ENCODE measurements at places on chromosomes 2 and 18.

- DNase-seq, result no peak
These were observed 54.7 kb upstream of the SLC1A4 start for GRCh38 chr2:64934530-64934929.

DNA sequence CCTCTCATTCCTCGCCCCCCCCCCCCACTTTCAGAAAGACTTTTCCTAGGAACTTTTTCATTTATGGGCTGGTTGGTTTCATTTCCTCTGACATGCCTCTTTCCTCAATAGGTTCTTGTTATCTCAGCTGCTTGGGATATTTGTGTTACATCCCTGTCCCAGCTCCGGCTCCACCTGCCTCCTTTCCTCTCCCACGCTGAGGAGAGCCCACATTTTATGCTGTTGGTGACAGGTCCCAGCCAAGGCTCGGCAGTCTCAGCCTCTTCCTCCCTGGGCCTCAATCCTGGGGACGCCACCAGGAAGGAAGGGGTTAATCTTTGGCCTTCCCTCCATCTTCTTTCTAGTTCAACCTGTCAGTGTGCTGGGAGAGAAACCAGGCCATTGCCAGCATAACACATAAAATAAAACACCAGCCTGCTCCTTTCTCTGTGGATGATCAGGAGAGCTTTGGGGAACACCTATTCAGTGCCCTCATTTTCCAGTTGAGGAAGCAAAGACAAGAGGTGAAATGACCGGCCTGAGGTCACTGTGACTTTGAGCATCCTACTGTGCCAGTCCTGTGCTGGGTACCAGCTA is 216.9 kb upstream of the TNP1 start:
- DNase-seq, result no peak

DNA sequence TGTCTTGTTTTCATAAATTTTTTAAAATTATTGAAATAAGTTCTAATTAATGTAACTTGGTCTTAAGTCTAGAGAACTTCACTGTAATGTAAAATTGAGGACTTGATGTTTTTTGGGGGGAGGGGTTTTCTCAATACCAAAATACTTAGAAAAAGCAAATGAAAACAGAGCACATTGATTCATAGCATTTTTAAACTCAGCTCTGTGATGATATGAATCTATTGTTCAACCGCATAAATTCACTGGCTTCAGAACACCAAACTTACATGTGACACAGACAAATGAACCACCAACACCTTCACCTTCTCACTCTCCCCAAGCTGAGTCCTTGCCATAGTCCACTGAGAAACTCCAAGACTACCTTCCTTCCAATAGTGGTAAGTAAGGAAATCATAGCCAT is 108.2 kb downstream of the ZNF521 start:
- DNase-seq, result no peak

- no peak for DNase-seq
These were observed 56.0 kb upstream of the LRPPRC start for GRCh38 chr2:44051593-44052347.

DNA sequence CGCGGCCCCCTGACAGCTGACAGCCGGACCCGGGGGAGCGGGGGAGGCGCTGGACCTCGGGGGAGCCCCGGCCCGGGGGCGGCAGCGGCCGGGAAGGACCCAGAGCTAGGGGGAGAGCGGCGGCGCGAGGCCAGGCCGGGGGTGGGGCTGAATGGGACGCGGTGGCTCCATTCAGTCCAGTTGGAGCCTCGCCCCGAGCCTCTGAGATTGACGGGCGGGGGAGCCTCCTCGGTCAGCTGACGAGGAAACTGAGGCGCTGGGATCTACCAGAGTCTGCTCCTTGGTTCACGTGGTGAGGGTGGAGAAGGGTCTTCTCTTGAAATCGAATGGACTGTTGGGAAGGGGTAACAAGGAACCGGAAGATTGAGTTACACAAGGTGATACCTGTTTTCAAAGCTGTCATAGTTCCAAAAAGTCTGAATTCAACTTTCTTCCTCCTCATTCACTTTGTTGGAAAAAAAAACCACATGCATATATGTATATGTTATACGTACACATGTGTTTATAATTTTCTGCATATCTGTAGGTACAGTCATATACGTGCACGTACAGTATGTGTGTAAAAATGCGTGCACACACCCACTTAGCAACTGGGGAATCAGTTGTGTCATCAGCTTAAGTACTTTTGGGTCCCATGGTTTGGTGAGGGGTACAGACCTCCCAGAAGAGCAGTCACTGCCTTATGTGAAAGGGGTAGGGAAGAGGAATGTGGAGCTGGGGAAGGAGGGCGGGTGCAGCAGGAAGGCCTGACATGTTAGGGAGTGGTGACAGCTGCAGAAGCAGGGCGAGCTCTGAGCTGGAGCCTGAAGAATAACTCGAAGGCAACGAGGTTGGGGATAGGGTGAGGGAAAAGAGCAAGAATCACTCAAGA is 628 bp downstream of the PPP1R7 start:
- DNase-seq, result no peak

DNA sequence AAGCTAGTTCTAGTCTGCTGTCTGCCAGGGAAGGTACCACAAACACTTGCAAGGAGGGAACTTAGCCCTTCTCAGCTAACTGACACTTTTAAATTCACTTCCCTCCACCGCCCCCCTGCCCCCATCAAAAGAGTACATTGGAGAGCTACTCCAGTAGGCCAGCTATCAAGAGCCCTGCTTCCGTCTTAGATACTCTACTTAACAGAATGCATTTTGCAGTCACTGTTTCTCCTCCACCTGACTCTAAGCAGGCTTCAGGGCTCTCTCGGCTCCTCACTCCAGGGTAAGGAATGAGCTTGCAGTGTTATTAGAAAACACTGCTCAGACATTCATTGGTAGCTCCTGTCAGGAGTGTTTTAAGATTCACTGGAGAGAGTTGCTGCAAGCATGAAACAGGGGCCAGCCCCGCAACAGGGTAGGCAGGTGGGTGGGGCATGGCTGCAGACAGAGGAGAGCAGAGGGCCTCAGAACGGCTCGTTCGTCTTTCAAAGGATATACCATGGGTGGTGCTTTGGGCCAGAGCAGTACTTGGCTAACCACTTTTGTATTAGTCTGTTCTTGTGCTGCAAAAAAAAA is 35.3 kb upstream of the PDCL3 start:
- no peak for DNase-seq

DNA sequence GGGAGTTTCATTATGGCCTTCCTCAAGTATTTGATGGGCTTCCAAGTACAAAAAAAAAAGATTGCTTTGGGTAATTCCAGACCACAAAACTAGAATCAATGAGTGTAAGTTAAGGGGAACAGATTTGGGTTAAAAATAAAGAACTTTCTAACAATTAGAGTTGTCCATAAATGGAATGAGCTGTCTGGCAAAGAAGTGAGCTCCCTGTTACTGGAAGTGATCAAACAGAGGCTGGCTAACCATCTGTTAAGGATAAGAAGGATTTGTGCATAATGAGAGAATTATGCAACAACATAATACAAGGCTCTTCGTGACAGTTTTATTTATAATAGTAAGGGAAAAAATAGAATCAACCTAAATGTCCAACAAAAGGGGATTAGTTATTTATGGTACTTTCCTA is 44.6 kb upstream of the ACVR1 start:
- no peak for DNase-seq

- no peak for DNase-seq
These were observed 963.7 kb upstream of the CDH2 start for GRCh38 chr18:29140590-29140989.

DNA sequence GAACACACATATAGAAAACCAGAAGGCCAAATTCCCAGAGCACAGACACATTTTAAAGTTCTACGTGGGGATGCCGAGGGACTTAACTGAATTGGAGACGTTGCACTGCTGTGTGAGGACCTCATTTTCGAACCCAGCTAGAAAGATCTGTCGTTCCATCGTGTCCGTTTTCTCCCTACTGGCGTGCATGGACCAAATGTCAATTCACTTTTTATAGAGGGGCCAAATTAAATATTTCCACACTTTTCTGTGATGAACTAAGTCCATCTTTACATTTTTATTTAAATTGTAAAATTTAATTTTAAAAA is 692 bp upstream of the TSHZ1 start:
- no peak for DNase-seq

DNA sequence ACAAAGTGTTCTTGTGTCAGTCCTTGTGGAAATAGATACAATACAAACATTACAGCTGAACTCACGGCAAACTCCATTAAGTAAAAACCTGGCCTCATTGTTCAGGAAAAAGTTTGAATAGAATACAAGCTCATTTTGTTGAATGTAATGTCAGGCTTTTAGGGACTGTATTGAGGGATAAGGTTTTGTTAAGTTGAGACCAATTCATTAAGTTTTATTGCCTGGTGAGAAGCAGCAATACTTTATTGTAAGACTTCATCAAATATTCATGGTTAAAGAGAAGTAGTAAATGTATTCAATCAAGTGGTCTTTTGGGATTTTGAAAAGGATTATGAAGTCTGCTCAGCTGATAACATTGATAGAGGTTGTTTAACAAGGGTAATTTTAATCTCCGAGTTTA is 35.4 kb upstream of the METAP1D start:
- DNase-seq, result no peak

- DNase-seq, result no peak
These were observed 129.9 kb upstream of the CHST9 start for GRCh38 chr18:27314996-27315395.

GRCh38 chr18:41618147-41618546 is 336.9 kb upstream of the PIK3C3 start:
- no peak for DNase-seq

DNA sequence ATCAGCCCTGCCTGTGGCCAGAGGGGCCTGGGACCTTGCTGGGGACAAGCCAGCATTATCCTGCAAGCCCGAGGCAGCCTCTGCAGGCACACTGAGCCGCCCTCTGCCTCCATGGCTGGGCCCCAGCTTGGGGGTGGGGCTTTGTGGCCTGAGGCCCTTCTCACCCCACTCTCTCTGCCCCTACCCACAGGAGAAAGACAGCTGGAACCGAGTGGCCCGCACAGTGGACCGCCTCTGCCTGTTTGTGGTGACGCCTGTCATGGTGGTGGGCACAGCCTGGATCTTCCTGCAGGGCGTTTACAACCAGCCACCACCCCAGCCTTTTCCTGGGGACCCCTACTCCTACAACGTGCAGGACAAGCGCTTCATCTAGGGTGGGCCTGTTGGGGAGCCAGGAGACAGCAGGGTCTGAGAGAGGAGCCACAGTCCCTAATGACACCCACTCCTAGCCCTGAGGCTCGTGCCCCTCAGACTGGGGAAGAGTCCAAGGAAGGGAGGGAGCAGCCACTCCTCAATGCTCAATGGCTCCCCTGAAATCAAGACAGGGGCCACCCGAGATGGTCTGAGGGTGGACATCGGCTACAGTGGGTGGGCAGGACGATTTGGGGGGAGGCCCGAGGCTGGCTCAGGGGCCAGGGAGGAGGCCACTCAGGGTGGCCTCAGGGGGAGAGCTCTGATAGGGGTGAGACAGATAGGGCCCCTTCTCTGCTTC is 4.4 kb upstream of the CHRNG start:
- DNase-seq, result no peak

- no peak for DNase-seq
These were observed 423.0 kb downstream of the IRS1 start for GRCh38 chr2:226376516-226377180.

DNA sequence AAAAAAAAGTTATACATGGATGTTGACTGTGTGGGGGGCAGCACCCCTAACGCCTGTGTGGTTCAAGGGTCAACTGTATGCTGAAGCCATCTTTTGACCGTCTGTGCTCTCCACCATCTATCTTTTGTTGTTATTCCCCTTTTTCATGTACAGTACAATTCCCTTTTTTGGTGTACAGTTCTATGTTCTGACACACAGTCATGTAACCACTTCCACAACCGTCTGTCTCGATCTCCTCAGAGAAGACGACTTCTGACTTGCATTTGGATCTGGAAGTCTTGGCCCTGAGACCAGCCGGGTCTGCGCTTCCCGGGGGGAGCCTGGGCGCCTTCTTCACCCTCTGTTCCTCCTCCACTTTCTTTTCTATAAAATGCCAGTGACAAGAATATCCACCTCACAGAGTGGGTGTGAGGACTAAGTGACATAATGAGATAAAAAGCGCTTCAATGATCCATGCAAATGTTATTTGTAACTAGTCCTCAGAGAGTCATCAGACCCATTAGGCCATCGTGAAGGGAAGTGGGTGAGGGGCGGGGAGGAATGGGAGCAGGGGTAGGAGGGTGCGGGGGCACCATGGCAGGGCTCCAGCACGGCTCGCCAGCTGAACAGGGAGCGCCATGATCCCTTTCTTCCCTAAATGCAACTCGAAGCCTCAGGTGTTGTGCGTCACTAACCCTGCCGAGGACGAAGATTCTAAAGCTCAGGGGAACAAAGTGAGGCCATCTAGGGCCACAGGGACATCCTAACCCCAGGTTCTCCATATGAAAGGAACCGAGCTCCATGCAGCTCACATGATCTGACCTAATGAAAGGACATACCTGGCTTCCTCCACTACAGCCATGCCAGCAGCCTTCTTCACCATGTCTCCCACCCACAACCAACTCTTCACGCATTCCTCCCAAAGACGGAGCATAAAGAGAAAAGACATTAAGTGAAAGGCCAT is 16.6 kb downstream of the ADCY3 start:
- no peak for DNase-seq

DNA sequence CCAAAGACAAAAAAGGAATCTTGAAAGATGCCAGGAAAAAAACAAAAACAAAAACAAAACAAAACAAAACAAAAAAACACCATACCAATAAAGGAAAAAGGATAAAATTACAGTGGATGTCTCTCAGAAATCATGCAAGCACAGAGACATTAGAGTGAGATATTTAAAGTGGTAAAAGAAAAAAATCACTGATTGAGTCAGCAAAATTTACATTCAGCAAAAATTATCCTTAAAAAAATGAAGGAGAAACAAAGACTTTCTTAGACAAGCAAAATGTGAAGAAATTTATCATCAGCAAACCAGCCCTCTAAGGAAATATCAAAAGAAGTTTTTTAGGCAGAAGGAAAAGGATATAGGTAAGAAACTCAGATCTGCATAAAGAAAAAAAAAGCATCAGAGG is 10.2 kb upstream of the GKN1 start:
- DNase-seq, result no peak

DNA sequence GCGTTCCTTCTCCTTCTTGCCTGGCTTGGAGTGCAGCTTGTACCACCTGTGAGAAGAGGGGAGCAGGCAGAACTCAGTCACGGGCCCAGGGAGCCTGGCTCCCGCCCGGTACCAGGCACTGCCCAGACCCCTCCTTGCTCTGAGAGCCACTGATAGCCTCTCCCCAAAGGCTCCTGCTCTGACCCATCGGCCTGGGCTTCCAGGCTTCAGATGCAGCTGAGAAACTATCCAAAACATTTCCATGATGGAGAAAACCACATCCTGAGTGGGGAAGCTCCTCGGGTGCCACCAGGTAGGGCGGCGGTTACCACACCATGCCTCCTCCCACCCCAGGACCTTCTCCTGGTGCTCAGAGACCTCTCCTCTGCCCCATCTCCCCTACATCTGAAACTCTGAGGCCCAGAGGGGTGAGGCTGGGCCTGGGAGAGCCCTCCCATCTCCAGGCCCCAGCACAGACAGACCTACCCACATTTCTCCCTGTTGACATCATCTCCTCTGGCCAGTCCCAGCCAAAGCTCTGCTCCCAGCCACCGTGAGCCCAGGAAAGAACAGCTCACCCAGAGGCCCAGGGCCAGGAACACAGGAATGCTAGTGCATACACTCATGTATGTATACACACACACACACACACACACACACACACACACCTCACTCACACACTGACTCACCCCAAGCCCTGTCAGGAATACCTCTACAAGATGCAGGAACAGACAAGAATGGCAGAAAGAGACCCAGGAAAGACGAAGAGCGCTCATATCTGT is 17.9 kb upstream of the SFXN5 start:
- no peak for DNase-seq

GRCh38 chr2:43444989-43445645 is 150.7 kb downstream of the THADA start:
- DNase-seq, result no peak
